Activated CD4-positive, CD25-positive, alpha-beta regulatory T cell (primary cell): ENCODE measurements at places on chromosomes 12 and 14.

DNA sequence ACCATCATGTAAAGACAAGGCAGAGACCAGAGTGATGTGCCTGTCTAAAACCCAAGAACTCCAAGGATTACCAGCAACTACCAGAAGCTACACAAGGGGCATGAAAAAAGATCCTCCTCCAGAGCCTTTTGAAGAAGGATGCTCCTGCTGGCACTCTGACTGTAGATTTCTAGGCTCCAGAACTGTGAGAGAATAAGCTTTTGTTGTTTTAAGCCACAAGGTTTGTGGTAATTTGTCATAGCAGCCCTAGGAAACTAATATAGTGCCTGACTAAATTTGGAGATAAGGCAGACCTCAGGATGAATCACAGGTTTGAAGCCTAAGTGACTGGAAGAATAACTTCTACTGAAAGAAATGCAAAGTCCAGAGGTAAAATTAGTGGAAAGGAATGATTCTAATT, 132.9 kb downstream of the CEP83 start:
- no peak for DNase-seq

- DNase-seq = no peak
Observed at GRCh38 chr14:51822499-51822898, 37.9 kb upstream of the GNG2 start.

- no peak for DNase-seq
Observed at GRCh38 chr12:125330645-125331341, 265.6 kb downstream of the AACS start.

GRCh38 chr12:85076688-85077430, 40.7 kb downstream of the LRRIQ1 start:
- DNase-seq = no peak

DNA sequence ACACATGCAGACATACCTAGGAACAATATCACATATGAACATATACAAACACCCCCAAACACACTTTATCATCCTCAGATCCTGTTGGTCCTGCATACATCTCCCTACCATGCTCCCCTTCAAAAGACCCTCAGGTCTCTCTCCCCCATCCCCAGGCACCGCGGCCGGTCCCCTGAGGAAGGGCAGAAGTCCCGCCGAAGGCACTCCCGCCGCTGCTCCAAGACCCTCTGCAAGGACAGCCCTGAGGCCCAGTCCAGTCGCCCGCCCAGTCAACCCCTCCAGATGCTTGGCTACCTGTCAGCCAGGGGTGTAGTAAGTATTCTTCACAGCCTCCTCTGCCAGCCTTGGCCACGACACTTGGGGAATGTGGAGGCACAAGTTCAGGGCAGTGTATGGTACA, 48.2 kb upstream of the HSPB8 start:
- no peak for DNase-seq

DNA sequence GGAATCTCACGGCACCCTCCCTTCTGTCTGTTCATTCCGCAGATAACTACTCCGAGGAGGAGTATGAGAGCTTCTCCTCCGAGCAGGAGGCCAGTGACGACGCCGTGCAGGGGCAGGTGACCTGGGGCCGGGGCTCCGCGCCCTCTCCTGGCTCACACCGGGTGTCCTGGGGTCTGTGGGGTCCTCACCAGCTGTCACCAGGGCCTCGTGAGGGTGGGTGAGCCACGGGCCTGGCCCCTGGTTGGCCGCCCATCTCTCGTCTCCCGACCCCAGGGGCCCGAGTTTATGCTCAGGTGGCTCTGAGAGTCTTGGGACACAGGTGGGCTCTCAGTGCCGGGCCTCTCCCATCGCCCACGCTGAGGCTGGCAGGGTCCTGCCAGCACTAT, 30.3 kb upstream of the TEX22 start:
- DNase-seq = no peak

GRCh38 chr12:29744365-29744764, 39.4 kb downstream of the TMTC1 start:
- no peak for DNase-seq

DNA sequence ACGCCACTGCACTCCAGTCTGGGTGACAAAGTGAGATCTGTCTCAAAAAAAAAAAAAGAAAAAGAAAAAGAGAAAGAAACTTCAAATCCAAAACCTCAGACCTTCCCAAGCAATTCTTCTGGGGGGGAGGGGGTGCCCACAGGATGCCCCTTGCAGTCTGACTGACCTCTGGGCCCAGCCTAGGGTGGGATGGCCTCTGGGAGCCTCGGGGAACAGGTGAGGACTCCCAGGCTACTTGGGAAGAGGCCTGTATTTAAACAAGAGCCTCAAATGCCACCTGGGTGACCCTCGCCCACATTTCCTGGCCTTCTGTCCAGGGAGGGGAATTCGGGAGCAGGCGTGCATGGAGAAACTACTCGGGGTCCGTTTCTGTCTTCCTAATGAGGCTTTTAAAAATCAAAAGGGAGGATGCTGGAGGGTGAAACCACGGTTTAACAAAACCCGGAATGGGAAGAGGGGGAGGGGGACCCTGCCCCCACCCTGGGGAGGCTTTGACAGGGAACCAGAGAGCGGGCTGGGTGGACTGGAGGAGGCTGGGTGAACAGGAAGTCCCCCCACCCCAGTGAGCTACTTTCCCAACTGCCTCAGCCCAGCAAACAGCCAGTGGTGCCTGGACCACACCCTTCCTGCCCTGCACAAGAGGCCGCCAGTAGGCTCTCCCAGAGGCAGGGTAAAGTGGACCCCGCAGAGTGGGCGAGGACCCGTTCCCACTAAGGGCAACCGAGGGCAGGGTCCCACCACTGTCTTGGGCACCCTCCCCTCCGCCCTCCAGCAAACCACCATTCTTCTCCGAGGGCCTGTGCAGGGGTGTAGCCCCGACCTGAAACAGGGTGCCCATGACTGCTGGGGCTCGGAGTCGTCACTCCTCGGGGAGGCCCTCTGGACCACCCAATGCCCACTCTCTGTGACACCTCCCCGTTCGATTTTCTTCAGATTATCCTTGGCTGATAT, 1.5 kb upstream of the FBRSL1 start:
- DNase-seq = no peak

- DNase-seq = no peak
Observed at GRCh38 chr12:82593901-82594396, 92.8 kb upstream of the TMTC2 start.

DNA sequence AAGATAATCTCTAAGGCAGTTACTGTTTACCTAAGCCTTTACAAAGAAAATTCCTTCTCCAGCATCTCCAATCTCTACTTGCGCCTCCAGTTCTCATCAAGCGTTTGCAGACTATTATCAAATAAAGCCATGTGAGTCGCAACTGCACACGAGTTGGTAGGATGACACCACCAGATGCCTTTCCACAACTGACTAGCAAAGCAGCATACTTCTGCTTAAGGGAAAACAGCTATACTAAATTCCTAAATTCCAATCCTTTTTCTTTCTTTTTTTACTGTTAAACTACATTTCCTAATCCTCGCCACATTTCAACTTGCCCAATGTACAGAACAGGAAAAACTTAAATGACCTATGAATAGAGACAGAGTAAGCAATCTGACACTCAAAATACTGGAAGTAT, 166.7 kb downstream of the ITPR2 start:
- DNase-seq = no peak

DNA sequence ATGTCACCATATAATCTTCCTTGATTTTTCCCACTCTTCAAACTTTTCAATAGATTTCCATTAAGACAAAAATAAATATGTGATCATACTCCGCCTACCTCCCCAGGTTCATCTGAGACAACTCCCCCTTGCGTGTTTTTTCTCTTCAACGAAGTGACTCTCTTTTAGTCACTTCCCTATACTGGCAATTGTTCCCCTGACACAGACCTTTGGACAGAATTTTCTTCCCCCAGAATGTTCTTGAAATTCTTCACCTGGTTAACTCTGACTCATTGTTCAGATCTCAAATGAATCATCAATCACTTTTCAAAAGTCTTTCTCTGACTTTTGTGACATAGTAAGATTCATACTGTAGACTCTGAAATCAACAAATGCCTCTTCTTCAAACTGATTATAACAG, 727.3 kb upstream of the LMO3 start:
- no peak for DNase-seq

DNA sequence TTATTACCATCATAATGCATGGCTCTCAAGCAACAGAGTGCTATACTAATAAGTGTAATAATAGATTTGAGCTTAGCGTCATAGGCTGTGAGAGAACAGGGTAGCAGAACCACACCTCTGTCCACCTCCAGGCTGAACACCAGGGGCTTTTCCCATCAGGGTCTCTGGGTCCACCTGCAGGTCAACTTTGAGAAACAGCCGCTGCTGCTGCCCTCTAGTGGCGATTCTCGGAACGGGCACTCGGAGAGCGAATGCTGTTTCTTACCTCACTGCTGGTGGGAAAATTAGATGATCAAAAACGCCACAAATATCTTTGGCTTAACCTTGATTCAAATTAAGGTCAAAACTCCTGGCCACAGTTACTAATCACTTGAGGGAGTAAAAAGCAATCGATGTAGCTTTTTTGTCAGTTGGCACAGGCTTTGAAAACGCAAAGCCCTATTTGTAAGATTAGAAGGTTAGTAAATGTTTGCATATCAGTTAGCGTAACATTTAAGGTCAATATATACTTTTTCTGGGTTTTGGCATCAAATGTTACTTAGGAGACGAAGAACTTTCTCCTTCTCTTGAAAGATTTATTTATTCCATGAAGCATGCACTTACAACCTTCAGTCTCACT, 127.9 kb upstream of the TMEM132D start:
- no peak for DNase-seq

DNA sequence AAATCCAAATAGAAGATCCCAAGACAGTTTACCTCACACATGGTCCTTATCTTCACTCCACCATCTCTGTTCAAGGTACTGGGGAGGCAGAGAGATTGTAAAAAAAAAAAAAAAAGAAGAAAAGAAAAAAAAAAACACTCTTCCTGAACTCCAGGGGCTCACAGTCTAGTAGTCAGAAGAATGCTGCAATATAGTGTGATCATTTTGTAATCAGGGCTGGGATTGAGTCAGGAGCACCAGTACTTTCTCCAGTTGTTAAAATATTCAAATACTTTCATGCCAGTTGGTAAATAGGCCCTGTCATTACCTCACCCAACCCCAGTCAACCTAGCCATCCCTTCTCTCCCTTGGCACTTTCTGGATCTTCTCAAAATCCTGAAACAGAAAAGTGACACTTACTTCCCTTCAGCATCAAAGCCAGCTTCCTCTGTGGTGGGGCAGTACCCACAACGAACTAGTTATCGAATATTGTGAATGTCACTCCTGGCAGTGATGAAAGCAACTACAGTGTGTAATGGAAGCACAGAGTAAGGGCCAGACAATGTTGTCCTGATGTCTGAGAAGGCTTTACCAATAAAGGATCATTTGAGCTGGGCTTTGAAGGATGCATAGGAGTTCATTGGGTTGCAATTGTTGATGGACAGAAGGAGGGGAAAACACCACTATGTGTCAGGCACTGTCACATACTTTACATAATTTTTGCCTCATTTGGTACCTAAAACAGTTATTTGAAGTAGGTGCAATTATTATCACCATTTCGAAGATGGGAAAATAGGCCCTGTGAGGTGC, 44.3 kb upstream of the HSPB8 start:
- DNase-seq = no peak

DNA sequence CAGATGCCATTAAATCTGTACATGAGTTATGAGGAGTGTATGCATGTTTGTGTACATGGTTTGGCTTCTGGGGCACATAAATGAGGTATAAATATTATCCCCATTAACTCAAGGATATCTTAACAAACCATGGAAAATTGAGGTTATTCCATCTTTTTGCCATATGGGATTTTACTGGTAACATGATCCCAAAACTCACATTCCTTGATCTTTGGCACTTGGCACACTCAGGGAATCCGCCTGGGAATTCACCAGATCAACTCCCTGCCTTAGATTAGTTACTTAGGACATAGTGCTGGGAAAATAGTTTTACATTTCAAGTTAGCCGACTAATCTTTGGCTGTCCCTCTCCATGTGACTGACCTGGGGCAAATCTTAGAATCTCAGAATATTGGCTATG, 16.9 kb downstream of the CDKN1B start:
- no peak for DNase-seq

DNA sequence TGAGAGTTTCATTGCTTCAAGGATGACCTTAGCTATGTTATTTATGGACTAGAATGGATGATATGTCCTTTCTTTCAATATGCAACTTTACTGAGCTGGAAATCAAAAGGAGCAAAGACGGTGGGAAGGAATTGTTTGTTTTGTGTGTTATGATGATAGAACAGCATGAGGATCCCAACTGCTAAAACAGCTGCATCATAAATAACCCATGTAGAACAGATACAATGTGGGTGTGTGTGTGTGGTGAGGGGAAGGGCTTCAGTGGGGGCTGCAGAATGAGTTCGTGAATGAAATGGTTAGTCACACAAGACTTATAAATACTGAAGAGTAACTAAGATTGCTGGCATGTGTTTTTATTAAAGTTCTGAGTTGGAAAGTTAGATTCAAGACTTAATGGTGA, 80.1 kb downstream of the DACT1 start:
- DNase-seq = no peak

- no peak for DNase-seq
Observed at GRCh38 chr14:94702629-94703028, 67.3 kb downstream of the GSC start.

DNA sequence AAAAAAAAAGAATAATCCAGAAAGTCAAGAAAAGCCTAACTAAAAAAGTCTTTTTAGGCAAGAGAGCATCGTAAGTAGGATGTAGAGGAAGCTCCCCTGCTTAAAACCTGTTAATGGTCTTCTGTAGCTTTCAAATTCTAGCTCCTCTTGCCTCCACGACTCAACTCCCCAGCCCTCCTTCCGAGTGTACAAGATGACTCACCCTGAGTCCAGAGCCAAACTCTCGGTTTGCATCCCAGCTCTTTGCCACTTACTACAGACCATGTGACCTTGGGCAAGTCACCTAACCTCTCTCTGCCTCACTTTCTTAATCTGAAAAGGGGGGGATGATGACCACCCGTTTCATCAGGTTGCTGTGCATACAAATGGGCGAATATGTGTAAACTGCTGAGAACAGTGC, 460.4 kb downstream of the DPF3 start:
- DNase-seq = no peak

DNA sequence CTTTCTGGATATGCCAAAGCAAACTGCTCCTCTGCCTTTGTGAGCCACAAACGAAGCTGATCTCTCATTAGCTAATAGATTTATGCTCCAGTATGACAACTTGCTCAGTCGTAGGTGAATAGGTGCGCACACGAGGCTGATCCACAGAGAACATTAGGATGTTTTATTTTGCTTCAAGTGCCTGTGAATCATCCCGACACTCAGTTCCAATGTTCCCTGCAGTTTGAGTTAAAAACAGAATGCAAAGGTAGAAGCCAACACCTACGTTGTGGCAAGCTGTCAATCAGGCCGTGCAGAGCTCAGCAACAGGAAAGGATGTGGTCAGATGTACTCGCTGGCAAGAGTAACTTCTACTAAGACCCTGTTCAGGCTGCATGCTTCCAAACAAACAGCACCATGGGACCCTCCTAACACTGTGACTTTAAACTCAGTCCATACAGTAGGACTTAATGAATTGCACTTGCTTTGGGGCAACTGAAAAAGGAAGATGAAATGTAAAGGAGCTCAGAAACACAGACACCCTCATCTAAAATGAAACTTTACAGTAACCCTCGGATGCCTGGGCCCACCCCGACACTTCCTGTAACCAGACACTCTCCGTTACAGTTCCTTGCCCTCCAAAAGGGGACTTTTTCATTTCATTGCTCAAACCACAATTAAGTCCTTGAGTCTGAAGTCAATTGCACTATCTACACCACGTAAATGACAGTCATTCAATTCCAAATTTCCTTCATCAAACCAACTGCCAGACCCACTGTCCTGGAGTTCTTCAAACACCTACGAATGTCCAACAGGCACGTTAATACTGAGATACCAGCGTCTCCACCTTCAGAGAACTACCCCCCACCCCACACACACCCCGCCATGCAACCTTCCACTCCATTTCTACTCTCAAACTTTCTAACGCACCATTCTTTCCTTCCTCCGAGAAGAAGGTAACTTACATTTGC, 1.6 kb downstream of the CCDC88C start:
- DNase-seq = peak; percentile 52
